Activated naive CD4-positive, alpha-beta T cell treated with anti-CD3 and anti-CD28 coated beads, Interleukin-2, amount 50 U/mL, for 72 hours (primary cell): ENCODE measurements at places on chromosomes 2 and 18.

DNA sequence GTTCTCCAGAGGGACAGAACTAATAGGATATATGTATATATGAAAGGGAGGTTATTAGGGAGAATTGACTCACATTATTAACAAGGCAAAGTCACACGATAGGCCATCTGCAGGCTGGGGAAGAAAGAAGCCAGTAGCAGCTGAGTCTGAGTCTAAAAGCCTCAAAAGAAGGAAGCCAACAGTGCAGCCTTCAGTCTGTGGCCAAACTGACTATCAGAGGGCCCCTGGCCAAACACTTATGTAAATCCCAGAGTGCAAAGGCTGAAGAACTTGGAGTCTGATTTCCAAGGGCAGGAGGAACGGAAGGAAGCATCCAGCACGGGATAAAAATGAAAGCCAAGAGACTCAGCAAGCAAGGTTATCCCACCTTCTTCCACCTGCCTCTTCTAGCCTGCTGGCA is 108.0 kb upstream of the LDLRAD4 start:
- no peak for DNase-seq

GRCh38 chr2:162731917-162732804 is 106.4 kb downstream of the KCNH7 start:
- DNase-seq: no peak

- DNase-seq: no peak
Observed at GRCh38 chr2:102797486-102797885, 35.7 kb downstream of the TMEM182 start.

DNA sequence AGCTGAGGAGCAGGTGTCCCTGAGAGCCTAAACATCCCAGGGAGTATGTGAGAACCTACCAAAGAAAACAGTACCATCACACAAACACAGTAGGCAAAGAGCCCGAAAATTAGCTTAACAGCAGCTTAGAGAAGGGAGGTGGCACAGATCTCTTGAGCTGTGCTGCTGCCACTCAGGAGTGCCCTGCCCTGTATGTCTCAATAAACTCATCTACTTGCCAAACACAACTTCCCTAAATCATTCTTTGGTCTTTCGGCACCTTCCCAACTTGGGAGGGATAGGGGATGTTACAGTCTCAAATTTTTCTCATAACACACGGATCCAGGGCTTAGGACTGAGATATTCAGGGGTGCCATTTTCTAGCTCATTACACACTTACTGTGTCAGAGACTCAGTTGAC is 45.3 kb upstream of the C1D start:
- DNase-seq: no peak

DNA sequence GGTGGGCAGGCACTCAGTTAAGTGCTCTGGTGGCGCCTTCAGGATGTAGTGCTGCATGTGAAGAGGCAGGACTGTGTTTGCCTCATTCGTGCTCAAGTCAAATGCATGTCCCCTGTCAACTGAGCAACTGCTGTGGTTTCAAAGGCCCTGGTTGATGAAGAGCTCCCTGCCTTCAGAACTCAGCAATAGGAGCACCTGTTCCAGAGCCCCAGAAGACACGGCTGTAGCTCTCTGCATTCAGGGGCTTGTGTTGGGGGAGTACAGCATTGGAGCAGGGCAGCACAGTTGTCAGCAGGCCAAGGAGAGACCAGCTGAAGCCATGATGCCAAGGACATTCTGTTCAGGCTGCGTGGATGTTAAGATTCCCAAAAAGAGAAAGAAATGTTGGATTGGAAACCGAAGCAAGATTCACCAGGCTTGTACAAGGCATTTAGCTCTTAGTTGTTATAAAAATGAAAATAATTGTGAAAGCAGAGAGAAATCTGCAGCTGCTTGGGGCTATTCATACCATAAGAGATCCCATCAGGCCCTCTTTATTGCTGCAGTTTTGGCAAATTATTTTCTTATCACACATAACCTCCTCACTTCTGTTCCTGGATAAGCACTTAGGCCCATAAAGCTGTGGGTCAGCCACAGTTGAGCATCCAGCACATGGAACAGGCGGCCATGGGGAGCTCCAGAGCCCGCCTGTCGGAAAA is 252.4 kb upstream of the ZNF521 start:
- DNase-seq: no peak

- DNase-seq: no peak
Observed at GRCh38 chr2:64697297-64698176, 43.8 kb upstream of the SERTAD2 start.
